ENCODE measurements at places on chromosomes 11 and 22.
A peak's percentile ranks its signal among the peaks of the same experiment; 100 is the strongest.

DNA sequence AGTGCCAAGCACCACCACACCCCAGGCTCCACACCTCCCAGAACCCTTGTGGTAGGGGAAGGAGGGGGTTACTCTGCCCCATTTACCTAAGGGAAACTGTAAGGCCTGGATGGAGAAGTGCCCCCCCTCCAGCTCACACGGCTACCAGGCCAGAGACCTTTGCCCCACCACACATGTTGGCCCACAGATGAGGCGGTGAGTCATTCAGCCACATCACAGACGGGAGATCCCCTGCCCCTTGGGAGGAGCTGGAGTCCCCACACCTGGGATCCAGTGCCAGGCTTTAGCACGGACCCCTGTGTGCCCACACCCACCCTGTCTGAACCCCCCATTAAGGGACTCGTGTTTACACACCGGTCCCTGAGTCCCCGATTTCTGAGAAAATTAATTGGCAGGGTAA lies 24.9 kb downstream of the CDKN1C start:
- peak; percentile 69 for DNase-seq

GRCh38 chr11:64321533-64321932 lies 3.6 kb downstream of the PRDX5 start:
- peak; percentile 82 for DNase-seq

GRCh38 chr22:46473021-46473779 lies 64.2 kb downstream of the CELSR1 start:
- DNase-seq = no peak

DNA sequence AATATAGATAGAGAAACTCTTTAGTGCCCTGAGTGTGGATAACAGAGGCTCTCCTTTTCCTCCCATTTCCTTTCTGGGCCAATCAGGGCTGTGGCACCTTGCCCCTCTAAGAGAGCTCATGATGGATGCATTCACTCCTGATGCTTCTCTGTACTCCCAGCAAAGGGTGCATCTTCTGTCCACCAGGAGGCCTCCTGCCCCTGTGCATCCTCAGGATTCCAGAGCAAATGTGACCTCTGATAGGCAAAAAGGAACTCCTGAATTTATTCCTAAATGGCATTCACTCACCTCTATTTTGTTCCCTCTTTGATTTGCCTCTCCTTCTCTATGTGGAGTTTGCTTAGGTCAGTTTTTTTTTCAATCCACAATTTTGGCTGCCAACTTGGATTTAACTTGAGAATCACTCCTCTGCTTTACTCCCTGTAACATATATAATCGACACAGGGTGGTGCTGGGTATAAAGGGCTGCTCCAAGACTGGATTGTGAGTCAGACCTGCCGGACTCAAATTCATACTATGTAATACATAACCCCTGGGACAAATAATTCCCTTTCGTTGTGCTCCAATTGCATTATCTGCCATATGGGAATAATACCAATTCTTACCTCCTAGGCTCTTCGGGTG lies 1.1 kb upstream of the MRGPRX4 start:
- DNase-seq = peak; percentile 16

DNA sequence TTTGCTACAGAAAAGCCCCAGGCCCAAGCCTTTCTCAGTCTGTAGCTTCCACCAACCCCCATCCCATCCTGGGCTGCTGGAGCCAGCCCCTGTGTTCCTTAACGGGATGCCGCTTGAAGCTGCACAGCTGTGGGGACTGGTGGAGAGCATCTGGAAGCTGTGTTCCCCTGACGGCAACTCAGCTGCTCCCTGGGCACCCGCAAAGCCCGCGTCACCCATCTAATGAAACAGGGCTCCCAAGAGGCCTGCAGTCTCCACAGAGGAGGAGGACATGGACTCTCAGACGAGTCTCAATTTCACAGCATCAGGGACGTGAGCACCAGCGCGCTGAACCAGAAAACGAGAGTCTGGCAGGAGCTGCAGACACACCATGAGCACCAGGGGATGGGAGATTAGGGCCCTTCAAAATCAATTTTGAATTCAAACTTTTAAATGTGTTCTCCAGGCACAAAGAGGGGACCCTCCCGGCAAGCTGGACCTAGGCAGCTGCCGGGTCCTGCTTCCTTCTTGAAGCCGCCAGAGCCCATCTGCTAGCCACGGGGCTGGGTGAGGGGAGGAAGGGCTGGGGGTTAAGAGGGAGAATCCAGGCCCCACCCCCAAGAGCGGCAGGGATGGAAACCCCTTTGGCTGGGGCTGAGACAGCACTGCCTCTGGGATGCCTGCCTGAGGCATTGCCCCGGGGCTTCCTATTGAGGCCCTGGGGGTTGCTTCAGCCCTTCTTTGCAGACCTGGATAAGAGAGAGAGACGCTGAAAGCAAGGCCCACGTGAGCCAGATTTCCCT lies 21.0 kb downstream of the LMO1 start:
- no peak for DNase-seq

DNA sequence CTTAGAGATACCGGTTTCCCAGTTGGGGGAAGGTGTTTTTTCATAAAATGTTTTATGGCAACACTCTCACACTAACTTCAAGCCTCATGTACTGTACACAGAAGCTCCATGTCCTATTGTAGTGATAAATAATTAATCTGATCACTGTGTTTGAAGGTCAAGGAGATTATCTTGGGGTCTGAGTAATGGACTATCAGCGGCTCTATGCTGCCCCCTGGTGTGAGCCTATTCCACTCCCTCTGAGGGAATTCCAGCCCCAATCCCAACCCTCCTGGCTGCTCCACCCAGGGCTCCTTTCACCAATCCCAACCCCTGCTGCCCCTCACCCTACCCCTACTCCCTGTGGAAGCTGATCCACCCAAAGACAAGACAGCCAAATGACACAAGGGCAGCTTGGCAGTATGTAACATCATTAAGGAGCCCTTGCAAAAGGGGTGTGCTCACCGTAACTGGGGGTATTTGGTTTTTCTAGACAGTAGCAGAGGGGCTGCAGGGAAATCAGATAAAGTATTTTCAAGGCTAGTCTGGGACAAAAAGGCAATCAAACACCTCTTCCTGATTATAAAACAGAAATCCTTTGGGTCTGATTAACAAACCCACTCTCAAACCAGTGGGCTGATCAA lies 22.3 kb downstream of the HPS4 start:
- peak; percentile 38 for DNase-seq

DNA sequence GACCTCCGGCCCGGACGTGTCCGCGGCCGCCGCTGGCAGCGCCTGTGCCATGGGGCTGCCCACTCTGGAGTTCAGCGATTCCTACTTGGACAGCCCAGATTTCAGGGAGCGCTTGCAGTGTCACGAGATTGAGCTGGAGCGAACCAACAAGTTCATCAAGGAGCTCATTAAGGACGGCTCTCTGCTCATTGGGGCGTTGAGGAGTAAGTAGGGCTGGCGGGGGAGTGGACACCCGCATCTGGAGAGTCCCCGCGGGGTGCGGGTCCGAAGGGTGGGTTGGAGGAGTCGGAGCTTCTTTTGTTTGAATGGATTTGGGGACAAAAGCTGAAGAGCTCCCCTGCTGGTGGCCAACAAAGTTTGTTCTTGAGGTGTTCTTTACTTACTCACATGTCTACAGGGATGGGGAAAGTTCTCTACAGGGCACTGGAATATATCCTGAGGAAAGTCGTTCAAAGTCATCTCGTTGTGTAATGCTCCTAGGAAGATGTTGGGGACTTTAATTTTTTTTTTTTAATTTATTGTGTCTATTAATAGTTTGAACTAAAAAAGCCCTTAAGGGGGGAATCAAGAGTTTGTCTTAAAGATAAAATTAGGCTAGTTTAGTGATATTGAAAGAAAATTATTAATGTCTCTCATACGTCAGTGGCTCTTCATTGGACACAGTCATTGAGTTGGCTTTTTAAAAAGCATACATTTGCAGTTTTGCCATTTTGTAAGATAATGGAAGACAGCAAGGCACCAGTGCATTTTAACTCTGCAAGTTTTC lies 725 bp downstream of the ARHGAP42 start:
- peak; percentile 85 for DNase-seq

- peak; percentile 17 for DNase-seq
Measured at GRCh38 chr11:75815345-75816168, 547 bp downstream of the UVRAG start.

GRCh38 chr22:49400136-49400940 lies 427.3 kb downstream of the BRD1 start:
- DNase-seq = no peak

- DNase-seq = no peak
Measured at GRCh38 chr22:47201996-47202818, 439.8 kb downstream of the TBC1D22A start.

- no peak for DNase-seq
Measured at GRCh38 chr22:40406063-40406890, 35.9 kb downstream of the SGSM3 start.

DNA sequence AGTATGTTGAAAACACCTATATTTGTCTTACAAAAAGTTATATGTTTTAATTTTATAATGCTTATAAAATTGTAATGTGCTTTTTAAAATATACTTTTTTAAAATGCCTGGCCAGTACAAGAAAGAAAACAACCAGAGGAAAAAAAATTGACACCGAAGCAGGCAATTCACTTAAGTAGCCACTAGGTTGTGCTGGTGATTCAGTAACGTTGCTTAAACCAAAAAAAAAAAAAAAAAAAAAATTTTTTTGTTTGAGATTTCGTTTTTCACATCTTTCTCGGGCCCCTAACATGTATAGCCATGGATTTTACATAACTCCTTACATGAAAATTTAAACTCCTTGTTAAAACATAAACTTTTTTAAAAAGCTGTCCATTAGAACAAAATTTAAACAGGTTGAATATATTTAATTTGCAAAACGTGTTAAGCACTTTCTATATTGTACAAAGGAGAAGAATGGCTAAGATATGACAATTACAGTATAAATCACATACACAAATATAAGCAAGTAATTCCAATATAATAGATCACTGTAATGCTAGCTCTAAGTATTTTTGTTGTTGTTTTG lies 9.2 kb downstream of the OR8B4 start:
- peak; percentile 41 for DNase-seq

GRCh38 chr11:45625611-45626010 lies 39.8 kb downstream of the CHST1 start:
- no peak for DNase-seq

DNA sequence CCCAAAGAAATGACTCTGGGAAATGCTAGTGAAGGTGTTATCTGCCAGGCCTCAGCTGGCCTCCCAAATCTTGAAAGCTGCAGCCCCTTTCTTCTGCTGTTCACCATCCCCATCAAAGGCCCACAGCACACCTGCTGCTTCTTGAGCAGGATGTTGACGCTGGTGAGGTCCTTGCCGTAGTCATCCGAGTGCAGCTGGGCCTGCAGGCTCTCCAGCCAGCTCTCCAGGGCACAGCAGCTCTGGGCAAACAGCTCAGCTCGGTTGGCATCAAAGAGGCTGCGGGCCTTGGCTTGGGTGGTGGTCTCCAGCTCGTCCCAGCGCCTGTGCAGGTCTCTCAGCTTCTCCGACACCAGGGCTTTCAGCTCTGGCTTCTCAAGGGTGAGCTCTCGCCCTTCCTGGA lies 18.5 kb upstream of the RBM4B start:
- no peak for DNase-seq

DNA sequence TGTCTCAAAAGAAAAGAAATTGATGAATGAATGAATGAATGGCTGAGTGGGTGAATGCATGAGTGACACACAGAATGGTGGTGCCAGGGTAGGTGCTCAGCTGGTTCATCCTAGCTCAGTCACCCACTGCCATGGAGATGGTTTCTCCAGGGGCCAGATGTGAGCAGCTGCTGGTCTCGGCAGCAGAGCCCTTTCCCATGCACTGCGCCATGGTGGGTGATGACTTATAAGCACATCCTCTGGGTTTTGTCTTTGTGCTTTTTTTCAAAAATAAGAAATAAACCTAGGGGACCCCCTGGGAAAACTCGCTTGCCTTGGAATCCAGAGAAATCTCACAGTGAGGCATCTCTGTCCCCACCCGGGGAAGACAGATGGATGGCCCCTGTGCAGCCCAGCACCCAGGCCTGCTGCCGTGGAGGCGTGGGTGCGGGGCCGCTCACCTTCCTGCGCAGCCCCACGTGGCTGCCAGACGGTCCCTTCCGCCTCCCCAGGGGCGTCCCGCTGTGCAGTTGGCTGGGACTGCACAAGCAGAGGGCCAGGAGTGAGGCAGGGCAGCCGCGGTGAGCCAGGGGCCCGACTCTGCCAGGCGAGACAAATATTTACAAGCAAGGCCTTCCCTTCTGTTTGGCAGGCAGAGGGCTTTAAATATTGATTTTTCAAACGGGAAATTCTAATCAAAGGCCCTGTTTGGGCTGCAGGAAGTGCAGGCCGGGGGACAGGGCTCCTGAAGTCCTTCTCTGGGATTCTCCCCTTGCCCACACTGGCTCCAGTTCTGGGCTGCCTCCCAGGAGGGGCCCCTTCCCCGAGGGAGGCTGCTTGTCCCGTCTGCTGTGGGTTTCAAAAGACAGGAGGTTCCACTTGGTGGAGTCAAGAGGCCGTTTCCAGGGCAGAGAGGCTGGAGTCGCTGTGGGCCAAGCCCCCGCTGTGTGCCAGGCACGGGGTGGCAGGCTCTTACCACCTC lies 24.3 kb downstream of the MPPED1 start:
- DNase-seq = no peak

- peak; percentile 95 for DNase-seq
Measured at GRCh38 chr11:30322826-30323710, at the start of gene ARL14EP. TSS of gene ARL14EP (plus strand) at chr11:30323104. CDS start at chr11:30330949, 7,845 bp downstream.

GRCh38 chr11:64244107-64244506 lies 2.6 kb downstream of the PPP1R14B start:
- no peak for DNase-seq

GRCh38 chr11:12884751-12885318 lies 124.3 kb upstream of the RASSF10 start:
- peak; percentile 88 for DNase-seq

GRCh38 chr11:92462821-92463220 lies 238.2 kb downstream of the FAT3 start:
- DNase-seq = no peak

DNA sequence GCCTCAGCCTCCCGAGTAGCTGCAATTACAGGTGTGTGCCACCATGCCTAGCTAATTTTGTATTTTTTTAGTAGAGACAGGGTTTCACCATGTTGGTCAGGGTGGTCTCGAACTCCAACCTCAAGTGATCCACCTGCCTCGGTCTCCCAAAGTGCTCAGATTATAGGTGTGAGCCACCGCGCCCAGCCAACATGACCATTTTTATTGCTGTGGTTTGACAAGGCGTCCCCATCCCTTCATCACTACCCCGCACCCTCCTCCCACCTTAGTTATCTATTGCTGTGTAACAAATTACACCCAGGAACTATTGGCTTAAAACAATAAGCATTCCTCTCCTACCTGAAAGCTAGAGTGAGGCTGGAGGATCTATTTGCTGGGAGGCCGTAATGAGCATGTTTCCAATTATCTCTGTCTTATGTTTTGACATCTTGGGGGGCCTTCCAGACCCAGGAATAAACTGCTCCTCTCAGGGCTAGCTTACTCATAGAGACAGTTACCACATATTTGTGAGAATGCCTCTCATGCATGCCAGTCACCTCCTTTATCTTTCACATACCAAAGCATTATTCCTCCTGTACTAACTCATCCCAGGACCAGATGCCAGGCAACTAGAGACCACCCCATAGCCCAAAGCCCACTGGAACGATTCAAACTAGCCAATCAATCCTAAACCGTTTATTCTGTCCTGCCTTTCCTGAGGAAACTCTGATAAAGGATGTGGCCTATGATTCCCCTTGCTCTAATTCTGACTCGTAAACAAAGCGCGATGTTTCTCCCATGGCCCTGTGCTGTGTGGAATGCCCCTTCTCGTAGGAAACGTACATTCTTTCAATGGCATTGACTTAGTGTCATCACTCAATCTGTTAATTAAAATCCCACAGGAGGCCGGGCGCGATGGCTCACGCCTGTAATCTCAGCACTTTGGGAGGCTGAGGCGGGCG lies 19.4 kb downstream of the SNU13 start:
- DNase-seq = peak; percentile 93

All from amniotic epithelial cell (primary cell).